Left ventricle myocardium superior (tissue), 1 donor: ENCODE measurements at places on chromosomes 6 and 20.

DNA sequence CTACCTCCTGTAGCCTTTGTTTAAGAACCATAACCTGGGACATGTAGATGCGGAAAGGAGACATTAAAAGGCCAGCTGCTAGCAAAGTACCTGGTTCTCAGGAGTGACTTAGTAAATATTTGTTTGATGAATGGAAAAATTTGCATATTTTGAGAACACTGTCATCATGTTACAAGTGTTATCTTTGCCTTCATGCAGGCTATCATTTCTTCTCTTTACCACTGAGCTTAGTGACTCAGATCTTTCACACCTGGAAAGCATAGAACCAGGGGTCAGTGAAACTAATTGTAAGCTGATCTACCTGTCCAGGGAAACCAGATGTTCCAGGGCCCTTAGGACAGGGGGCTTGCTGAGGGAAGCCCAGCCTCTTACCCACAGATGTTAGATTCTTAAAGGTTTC, 5.4 kb downstream of the ZFP57 start:
- no peak for DNase-seq

GRCh38 chr6:163585932-163586437, 171.5 kb downstream of the QKI start:
- peak; percentile 68 for DNase-seq

DNA sequence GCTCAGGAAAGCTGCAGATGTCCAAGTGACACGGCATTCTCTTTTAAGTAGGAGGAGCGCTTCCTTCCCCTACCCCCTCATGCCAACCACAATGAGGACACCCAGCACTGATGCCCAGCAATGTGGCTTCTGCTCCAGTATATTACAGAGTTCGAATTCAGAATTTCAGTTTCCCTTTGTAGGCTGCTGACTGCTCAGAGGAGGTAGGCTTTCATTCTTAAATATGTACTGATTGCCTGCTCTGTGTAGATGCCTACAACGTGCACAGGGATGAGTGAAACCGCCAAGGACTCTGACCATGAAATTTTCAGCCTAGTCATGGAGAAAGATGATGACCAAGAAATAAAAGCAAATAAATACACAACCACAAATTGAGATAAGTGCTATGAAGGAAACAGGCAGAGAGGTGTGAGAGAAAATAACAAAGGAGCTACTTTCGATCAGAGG, 50.9 kb upstream of the TNFAIP3 start:
- no peak for DNase-seq

DNA sequence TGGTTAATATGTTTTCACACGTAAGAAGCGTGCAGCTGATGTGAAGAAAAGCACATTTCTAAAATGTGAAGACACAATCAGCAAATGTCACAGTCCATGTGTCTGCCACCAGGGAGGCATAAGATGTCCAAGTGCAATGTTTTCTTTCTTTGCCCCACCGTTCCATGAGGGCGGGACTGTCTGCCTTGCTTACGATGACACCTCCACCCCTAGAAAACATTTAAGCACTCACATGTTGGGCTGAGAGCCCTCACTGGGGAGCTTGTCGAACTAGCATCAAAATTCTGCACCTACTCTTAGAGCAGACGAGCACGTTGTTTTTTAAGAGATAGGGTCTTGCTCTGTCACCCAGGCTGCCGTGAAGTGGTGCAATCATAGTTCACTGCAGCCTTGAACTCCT, 57.6 kb downstream of the PSMG4 start:
- DNase-seq, result no peak

GRCh38 chr20:49400904-49401303, 81.6 kb downstream of the KCNB1 start:
- DNase-seq, result no peak

DNA sequence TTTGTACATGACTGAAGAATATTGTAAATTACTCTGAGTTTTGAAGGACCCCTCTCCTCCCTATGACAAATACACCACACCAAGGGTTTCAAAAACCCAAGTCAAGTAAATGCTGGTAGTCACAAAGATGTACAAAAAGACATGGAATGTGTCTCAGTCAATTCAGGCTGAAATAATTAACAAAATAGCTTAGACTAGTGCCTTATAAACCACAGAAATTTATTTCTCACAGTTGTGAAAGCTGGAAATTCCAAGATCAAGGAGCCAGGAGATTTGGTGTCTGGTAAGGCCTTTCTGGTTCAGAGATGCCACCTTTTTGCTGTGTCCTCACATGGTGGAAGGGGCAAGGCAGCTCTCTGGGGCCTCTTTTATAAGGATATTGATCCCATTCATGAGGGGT, 202.3 kb upstream of the RIN2 start:
- no peak for DNase-seq

- no peak for DNase-seq
Measured at GRCh38 chr6:45965792-45966191, 49.9 kb downstream of the CLIC5 start.

GRCh38 chr20:56362833-56363413, 4.1 kb downstream of the FAM210B start:
- no peak for DNase-seq

GRCh38 chr6:43644940-43645612, at the start of gene RSPH9:
RSPH9 (plus strand) TSS chr6:43645036; CDS start chr6:43645099, 63 bp downstream.
- peak; percentile 82 for DNase-seq

GRCh38 chr20:51876313-51876940, 74.1 kb upstream of the SALL4 start:
- DNase-seq, result no peak

DNA sequence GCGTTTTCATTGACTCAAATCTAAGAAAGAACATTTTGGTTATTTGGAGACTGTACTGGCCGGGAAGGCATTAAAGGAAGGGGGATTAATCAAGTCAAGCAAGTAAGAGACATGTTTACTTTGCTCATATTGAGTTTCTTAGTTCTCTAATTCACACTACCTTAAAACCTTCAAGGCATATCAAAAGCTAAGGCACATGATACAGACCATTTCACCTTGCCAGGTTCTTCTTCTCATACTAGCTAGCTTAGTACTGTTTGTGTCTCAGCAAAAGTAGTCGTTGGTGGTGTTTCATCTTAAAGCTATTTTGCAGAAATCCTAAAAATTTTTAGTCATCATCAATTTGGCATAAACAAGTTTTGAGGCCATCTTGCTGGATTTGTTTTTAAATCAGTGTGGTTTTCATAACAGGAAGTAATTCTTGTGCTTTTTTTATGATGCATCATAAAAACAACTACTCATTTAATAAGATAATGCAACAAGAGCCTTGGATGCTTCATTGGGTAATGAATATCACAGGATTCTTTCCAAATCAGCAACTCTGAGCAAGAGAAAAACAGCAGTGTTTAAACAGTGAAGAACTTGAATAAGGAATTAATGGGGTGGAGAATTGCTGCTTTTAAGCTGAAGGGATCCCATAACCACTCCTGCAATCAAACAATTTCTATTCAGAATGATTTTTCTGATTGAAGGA, 425.3 kb downstream of the EPM2A start:
- DNase-seq, result no peak

- no peak for DNase-seq
Measured at GRCh38 chr20:33145521-33145920, 22.4 kb upstream of the BPIFA2 start.

DNA sequence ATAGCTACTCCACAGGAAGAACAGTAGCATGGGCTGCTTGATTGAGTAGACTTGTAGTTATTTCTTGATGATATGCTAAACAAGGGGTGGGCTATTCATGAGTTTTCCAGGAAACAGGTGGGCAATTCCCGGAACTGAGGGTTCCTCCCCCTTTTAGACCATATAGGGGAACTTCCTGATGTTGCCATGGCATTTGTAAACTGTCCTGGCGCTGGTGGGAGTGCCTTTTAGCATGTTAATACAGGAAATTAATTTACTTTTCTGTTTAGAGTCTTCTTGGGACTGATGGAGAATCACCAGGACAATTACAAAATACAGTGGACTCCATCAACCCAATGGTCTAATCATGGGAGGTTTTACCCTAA, 22.7 kb downstream of the CYP24A1 start:
- no peak for DNase-seq

DNA sequence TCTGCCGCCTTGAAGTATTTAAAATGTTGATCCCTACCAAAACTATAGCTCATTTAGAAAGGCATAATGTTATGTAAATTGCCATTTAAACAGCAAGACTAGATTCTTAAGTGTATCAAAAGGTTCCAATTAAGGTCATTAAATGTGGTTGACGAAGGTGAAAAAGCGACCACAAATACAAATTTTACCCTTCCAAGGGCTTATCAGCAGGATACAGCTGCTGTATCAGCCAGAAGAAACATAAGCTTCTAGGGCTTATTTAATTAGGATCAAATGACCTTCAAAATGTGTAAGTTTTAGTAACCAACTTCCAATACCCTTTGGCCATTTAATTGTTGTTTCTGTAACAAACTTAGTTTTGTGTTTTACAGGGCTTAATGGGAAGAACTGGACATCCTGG, 139.9 kb downstream of the COL9A1 start:
- no peak for DNase-seq

DNA sequence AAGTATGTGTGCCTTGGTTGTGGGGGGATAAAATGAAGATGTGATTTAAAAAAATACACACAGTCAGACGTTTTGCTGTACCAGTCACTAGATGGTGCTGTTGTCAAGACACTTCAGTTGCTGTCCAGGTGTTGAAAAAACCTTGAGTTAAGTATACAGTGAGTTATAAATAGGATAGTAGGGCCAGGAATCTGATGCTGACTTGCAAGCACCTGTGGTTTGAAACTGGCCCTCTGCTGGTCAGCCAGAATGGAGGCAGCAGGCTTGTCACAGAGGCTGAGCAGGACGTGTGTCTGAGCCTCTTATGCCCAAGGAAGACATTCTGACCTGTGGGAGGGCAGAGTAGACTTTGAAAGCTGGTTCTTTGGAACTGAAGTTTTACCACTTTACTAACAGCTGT, 27.8 kb downstream of the RNF8 start:
- DNase-seq, result no peak

- DNase-seq, result no peak
Measured at GRCh38 chr6:84920021-84920420, 155.6 kb upstream of the TBX18 start.

- DNase-seq, result peak; percentile 67
Measured at GRCh38 chr6:156876302-156876701, 99.1 kb downstream of the ARID1B start.

DNA sequence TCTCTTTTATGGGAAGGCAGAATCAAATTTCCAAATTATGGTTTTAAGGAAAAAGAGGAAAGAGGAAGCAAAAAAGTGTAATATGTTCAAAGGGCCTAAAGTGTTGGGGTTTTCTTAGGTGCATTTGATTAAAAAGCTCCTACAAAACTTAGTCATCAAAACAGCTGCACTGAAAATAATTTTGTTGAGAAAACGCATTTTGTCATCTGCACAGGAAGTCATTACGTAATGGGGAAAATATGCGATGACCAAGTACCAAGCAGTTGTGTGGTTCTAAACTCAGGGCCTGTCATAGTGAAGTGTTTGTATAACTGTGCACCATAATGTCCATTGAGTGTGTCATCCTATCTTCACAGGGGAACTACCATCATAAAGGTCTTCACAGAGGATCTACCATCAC, 15.6 kb downstream of the HAO1 start:
- DNase-seq, result no peak

DNA sequence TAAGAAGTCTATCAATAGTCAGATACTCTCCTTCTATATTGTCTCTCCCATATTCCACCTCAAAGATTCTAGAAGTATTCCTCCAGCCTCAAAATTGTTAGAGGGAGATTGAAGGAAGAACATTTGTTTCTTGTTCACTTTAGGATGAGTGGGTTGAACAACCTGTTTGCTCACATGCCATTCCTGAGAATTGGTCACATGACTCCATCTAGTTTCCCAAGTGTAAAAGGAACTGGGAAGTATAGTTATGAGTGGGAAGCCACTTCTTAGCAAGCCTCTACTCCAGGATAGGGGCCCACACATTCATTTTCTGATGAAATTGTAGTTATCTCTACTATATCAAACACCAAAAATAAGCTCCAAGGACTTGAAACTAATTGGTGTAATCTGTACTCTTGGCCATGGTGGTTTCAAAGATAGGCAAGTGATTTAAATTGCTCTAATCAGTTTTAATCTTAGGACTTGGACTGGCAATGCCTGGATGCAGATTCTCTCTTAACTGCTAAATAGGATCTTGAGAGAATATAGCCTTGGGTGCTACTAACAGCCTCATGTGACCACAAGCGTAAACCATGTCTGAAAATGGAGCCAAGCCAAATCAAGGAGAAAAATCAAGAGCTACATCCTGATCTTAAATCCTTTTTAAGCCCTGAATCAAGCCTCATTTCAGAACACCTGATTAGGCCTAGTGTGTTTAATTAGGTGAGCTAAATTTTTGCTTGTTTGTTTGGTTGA, 758.7 kb upstream of the MAN1A1 start:
- no peak for DNase-seq

- DNase-seq, result no peak
Measured at GRCh38 chr20:53899351-53900167, 170.8 kb downstream of the BCAS1 start.

- DNase-seq, result no peak
Measured at GRCh38 chr20:59977086-59977485, 18.9 kb downstream of the CDH26 start.

- no peak for DNase-seq
Measured at GRCh38 chr6:15389084-15389764, 143.4 kb downstream of the JARID2 start.

DNA sequence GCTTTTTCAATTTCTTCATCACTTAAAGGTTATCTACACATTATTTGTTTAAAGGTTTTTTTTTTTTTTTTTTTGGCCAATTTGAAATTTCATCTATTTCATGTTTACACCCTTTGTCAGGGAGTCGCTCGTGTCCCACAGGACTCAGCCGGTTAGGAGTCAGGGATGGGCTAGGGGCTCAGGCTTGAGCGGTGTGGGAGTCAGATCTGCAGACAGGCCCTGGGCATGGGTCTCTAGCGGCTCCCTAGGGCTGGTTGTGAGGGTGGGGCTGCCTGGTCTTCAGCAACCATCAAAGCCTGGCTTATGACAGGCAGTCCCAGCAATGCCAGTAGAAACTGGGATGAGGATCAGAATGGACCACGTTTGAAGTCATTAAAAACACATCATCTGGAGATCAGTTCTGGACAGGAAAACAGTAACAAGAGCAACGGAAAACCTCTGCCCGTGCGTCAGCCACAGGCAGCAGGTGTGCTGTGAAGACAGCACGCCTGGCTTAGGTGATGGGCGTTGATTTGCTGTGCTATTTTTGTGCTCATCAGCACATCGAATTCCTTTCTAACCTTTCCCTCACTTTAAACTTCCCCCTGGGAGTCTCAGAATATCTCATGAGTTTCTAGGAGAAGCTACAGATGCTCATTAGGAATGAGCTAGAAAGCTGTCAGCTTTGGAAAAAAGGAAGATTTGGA, 91.3 kb upstream of the MPC1 start:
- no peak for DNase-seq

- no peak for DNase-seq
Measured at GRCh38 chr6:41040101-41040939, 1.3 kb upstream of the UNC5CL start.

GRCh38 chr6:122628714-122629113, 18.5 kb downstream of the PKIB start:
- no peak for DNase-seq

DNA sequence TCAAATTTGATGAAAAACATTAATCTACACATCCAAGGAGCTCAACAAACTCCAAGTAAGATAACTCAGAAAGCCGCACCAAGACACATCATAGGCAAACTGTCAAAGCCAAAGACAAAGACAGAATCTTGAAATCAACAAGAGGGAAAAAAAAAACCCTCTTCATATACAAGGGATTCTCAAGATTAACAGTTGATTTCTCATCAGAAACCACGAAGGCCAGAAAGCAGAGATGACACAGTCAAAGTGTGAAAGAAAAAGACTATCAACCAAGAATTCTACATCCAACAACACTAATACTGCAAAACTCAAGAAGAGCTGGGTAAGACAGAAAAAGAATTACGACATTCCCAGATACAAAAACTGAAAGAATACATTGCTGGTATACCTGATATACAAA, 73.8 kb downstream of the CDK19 start:
- no peak for DNase-seq

- no peak for DNase-seq
Measured at GRCh38 chr6:28765978-28766351, 157.8 kb downstream of the TRIM27 start.
